Kidney tubule cell (primary cell): ENCODE measurements at places on chromosomes 3 and 15.
A peak's percentile ranks its signal among the peaks of the same experiment; 100 is the strongest.

DNA sequence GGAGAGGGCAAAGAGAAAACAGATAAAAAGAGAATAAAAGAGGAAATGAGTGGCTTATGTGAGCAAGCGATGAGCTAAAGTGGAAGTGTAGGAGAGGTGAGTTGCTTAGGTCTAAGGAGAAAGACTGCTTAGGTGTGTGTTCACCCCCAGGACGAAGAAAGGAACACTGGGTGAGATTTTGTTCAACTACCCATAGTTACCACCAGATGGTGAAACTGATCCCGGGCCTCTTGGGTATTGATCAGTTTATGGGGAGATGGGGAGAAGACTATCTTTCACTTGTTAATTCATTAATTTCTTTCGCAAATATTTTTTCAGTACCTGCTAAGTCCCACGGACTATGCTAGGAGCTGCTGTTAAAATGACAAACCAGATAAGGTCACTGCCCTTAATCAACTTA, 33.9 kb downstream of the GAP43 start:
- no peak for DNase-seq

- peak; percentile 99 for DNase-seq
These were observed 8.1 kb downstream of the SPATA12 start for GRCh38 chr3:57068437-57069089.

- DNase-seq = no peak
These were observed 198.3 kb upstream of the GOLGA6L4 start for GRCh38 chr15:84037301-84037700.

- no peak for DNase-seq
These were observed 77.1 kb downstream of the TRIM42 start for GRCh38 chr3:140754936-140755335.

DNA sequence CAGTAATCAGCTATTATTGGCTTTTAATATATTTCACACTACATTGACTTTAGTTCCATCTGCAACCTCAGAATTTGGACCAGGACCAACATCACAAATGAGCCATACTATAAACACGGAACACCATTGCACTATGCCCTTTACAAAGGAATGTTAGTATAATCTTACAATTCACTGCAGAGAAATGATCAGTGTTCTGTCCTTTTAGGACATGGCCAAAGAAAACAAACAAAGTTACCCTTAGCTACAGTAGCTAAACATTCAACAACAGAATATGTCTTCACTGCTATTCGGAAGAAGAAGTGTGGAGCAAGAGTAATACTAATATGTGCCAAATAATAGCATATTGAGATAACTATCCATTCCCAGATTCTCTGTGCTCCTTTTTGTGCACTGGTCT, 90.4 kb downstream of the NAALADL2 start:
- DNase-seq = peak; percentile 54

- no peak for DNase-seq
These were observed 126.8 kb downstream of the FAM174B start for GRCh38 chr15:92528736-92529135.

DNA sequence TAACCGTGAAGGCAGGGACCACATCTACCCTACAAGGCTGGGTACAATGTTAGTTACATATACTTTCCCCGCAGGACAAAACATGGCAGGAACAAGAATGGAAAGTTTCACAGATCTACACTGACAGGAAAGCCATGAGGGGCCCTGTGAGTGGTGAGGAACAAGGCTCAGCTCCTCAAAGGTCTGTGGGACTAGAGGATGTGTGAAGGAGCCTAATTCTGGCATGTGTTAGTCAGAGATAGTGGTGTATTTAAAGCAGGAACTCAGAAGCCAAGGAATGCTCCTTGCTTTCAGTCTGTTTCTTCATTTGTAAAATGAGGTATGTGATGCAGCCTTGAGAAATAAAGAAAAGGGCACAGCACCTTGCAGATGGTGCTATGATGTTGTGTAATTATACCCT, 25.1 kb downstream of the ETV5 start:
- DNase-seq = no peak

- no peak for DNase-seq
These were observed 38.2 kb downstream of the TRANK1 start for GRCh38 chr3:36906504-36907149.

- DNase-seq = peak; percentile 95
These were observed 4.7 kb downstream of the BHLHE40 start for GRCh38 chr3:4983739-4984510.

DNA sequence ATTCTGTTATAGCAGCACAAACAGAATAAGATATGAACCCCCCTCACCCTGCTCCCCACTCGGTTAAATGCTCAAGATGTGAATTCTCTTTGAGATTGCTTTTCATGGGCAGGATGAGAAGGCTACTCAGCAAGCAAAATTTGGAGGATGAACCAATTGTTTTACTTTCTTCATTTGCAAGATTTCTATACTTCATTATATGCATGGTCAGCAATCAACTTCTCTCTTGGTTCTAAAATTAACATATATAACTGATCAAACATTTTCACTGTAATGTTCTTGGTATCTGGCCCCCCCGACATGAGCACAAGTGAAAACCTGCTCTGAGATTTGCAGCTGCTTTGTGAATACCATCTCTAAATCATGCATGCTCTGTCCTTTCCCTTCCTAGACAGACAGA, 556.1 kb upstream of the MDFIC2 start:
- no peak for DNase-seq

- peak; percentile 96 for DNase-seq
These were observed 67.2 kb upstream of the TP63 start for GRCh38 chr3:189563853-189564563.

GRCh38 chr3:116139641-116140040, 305.6 kb downstream of the LSAMP start:
- DNase-seq = no peak

DNA sequence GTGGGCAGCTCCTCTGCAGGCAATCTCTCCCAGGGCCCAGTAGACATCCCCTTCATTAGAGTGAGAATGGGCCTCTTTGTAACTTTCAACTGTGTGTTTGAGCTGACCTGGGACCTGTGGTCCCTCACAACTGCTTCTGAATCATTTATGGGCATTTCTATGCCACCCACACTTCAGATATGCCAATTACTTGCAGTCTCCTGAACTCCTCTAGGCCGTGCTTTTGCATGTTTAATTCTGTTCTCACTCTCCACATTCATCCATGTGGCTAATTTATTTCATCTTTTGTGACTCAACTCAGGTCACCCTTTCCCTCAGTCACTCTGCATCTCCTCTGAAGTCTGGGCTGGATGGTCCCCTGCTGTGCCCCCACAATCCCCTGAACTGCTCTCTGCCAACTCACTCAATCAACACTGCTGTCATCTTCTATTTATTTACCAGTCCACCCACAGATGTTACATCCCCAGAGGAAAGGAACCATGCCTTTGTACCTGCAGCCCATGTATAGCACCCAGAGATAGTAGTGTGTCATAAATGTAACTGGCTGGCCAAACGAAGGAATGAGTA, 364.7 kb downstream of the EPHB1 start:
- DNase-seq = peak; percentile 18

- DNase-seq = no peak
These were observed 416.0 kb downstream of the OCA2 start for GRCh38 chr15:27683121-27683520.

DNA sequence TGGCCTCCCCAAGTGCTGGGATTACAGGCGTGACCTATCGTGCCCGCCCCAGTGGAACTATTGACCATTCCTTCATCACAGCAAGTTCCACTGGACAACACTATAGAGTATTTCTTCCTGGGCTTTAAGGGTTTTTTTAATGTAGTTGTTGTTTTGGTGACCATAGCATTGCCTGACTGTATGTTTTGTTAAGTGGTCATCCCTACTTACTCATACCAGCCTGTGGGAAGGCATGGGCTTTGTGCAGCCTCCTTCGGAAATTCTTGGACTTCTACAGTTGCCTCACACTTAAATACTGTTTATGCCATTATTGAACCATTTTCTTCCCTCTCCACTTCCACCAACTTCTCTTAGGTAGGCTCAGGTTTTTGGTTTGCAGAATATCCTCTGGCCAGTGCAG, 19.9 kb upstream of the ALPK3 start:
- peak; percentile 65 for DNase-seq

DNA sequence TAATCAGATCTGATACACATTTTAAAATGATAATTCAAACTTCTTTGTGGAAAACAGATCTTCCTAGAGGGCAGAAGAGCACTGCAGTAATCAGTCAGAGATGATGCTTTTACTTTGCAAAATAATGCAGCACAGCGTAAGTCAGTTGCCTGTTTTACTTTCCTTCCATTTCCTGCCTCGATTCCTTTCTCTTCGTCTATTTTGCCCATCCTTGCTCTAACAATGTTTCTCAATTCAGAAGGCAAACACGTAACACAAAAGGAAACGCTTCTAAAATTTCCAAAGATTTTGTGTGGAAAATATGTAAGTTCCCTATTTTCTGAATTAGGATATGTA, 119.9 kb downstream of the P3H2 start:
- no peak for DNase-seq

GRCh38 chr3:4597208-4597985, 104.2 kb downstream of the ITPR1 start:
- DNase-seq = no peak

DNA sequence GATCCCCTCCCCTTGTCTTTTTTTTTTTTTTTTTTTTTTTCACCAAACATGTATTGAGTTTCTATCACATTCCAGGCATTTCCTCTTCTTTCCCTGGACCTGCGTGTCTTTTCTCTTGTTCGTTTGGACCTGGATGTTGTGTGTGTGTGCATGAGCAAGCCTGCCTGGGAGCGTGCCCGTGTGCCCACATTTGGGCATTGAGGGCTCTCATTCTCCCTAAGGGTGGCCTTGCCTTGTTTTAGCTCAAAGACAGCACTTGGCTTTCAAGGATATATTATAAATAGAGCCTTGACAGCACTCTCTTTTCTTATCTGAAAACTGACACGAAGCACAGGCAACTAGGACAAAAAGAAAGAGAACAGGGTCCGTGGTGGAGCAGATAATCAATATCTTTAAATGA, 39.0 kb upstream of the SLC25A26 start:
- DNase-seq = no peak

DNA sequence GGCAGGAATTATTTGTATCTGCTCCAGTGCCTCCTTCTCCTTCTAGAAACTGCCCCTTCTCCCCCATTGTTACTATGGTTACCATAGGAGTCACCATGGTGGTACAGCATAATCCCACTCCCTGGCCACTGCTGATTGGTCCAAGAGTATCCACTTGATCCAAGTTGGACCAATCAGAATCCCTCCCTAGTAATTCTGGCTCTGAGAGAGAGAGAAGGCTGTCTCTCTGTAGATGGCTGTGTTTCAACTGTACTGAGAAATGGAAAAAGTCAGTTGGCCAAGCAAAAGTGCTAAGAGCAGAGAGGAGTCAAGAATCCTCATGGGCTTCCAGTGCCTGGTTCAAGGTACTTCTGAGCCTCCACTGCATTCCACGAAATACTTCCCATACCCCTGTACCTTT, 120.6 kb upstream of the SPATA12 start:
- DNase-seq = no peak

- no peak for DNase-seq
These were observed 22.2 kb downstream of the PDCD10 start for GRCh38 chr3:167712445-167712844.

DNA sequence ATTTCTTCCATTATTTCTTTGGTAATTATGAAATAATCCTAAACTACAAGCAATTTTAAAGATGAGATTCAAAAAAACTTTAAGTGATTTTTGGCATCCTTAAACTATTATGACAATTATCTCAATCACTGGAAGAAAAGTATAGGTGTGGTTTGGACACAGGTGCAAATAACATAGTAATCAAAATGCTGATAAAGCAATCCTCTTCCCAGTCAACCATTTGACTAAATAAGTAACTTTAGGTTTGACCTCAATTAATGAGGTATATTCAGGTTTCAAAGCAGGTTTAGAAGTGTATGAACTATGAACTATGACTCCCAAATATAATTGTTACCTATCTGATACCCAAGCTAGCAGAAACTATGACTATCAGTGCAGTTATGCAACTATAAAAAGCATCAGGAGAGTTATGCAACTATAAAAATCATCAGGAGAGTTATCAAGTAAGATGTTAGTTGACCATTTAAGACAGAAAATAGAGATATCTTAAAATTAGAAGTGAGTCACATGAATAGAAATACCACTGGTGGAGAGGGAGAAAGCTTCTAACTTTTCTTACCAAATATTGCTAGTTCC, 8.9 kb upstream of the CNTN3 start:
- no peak for DNase-seq

DNA sequence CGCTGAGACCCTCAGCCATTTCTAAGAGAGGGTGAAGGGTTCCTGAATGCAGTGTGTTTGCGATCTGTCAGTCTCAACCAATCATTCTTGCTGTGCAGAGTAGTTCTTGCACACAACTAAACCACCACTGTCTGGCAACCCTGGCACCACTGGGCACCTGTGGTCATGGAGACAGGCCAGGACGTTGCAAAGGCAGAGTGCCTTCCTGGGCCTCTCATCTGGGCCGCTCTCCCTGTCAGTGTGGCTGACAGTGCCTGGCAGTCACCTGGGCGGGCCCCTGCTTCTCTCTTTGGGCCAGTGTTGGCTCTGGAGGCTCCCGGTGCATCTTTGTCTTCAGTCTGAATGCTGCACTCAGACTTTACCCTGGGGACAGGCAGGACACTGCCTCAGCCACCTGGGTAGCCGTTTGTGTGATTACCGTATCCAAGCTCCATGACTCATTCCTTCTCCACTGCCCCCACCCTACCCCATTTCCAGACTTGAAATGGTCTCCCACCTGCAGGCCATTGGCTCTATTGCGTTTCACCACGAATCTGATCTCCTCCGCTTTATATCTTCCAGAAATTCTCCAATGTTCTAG, 104.6 kb upstream of the KLF13 start:
- no peak for DNase-seq

GRCh38 chr15:69096196-69096595, 64.2 kb upstream of the GLCE start:
- no peak for DNase-seq

DNA sequence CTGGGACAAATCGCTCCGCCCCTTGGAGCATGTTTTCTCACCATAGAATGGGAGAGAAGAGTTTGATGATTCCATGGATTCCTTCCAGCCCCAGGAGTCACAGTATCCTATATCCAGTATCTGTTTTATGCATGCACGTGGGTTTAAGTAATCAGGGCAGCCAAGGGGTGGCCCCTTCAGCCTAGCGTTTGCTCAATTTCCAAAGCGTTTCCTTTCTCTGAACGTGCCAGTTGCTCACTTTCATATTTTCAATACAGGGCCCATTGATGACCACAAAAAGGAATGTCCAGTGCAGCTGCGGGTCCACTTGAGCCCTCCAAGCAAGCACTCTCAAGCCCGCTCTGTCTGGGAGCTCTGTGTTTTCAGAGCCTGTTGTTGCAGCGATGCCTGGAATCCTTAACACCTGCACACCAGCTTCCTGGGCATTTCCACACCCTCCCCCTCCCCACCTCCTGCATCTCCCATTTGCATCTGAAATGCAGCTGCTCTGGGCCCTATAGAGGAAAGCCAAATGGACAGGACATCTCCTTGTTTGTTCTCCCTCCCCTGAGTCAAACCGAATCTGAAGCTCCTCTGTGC, 164.3 kb upstream of the LPP start:
- no peak for DNase-seq

GRCh38 chr15:71914092-71914491, 103.7 kb downstream of the NR2E3 start:
- no peak for DNase-seq
